ENCODE measurements at places on chromosomes 6 and 20.
A peak's percentile ranks its signal among the peaks of the same experiment; 100 is the strongest.

DNA sequence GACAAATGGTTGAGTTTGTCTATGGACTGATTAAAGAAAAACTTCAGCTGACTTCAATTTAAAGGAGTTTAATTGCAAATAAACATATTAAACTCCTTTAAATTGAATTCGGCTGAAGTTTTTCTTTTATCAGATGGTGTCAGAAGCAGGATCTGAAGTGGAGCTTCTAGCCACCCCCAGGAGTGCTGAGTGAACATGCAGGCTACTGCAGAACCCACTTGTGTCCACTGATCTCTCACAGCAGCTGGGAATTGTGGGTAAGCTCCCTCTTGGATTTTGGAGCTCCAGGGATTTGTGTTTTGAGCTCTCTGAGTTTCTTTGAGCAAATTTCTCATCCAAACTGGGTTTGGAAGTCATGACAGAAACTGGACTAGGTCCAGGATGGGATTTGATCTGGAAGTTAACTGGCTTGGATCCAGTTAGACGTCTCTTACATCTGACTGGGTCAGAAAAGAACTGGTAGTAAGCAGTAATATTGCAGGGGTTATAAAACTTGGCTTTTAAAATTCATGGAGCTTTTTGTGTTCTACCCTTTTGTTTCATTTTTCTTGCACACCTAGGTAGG, 95.8 kb upstream of the UST start:
- DNase-seq, result no peak

DNA sequence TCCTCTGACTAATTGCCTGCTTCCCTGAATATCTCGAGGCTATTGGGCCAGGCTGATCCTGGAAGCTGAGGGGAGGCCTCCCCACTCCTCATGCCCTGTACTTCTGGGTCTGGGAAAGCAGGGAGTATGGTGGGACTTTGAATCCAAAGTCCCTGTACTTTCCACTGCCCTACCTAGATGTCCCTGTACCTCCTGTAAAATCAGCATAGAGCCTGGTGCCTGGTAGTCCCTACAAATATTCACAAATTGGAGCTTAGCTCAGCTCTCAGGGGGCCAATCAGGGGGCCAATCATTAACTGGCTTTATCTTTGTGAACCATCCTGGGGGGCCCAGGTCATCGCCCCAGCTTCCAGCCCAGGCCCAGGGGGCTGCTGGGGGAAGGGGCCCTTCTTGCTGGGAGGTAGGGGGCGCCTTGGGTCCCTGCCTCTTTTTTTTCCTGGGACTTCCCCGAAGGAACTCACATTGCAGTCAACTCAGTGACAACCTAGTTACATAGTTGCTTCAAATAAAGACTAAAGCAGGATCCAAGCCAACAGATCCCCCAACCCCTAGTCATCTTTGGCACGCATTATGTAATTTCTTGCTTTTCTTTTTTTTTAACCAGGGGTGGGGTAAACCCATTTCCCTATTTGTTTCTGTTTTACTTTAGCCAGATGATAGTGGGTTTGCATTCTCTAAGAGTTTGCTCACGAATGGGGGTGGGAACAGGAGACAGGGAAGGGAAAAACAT, 6.9 kb upstream of the VEGFA start:
- no peak for DNase-seq

DNA sequence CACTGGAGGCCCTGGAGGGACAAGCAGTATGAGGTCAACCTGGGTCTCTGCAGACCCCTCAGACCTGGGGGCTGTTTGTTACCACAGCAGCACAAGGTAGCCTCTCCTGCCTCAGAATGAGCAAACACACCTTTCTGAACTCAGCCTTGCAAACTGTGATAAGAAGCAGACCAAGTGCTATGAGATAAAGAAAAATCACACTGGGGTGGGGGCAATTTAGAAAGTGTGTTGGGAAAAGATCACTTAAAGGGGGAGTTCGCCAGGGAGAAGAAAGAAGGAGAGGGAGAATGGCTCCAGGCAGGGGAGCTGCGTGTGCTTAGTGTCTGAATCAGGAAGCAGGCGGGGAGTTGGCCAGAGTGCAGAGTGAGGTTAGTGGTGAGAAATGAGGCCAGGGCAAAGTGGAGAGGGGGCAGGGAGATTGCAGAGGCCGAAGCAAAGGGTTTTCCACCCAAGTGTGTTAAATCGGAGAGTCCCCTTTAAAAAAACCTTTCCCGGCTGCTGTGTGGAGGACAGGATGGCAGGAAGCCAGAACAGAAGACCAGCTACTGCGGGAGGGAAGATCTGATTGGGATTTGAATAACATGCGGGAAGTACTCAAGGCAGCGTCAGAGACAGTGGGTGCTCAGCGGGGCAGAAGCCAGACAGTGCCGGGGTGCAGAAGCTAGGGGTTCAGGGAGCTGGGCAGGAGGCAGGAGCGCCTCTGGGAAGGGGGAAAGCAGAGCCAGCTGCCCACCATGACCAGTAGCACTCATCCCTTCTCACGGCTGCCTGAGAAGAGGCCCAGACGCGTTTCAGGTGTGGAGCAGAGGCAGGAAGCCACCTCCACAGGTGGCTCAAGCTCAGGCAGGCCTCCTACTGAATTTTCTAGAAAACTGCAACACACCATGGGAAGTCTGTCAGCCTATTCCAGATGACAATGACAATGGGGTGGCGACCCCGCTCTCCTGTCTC, 9.0 kb downstream of the ADA start:
- no peak for DNase-seq

DNA sequence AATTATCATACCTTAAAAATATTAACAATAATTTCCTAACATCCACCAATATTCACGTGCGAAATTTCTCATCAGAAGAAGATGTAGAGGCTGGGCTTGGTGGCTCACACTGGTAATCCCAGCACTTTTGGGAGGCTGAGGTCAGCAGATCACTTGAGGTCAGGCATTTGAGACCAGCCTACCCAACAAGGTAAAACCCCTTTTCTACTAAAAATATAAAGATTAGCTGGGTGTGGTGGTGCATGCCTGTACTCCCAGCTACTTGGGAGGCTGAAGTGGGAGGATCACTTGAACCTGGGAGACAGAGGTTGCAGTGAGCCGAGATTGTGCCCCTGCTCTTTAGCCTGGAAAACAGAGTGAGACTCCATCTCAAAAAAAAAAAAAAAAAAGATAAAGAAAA, 36.1 kb upstream of the JAG1 start:
- no peak for DNase-seq

GRCh38 chr20:63699466-63700198, 3.2 kb downstream of the TNFRSF6B start:
- no peak for DNase-seq

- DNase-seq, result no peak
Measured at GRCh38 chr6:28729501-28730402, 194.0 kb downstream of the TRIM27 start.

- no peak for DNase-seq
Measured at GRCh38 chr6:16103722-16104121, 25.2 kb upstream of the MYLIP start.

- DNase-seq, result no peak
Measured at GRCh38 chr6:165872311-165872710, 209.3 kb upstream of the PDE10A start.

GRCh38 chr20:59153355-59153681, 10.3 kb upstream of the ZNF831 start:
- DNase-seq, result no peak

DNA sequence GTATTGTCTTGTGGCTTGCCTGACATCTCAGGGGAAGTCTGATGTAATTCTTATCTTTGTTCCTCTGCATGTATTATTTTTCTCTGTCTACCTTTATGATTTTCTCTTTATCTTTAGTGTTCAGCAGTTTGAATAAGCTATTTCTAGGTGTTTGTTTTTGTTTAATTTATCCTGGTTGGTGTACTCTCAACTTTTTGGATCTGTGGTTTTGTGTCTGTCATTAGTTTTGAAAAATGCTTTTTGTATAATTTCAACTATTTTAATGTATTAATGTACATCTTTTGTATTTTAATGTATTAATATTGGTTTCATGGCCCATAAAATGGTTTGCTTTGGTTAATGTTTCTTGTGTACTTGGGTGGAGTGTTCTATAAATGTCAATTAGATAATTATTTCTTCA, 15.9 kb upstream of the APCDD1L start:
- DNase-seq, result no peak

DNA sequence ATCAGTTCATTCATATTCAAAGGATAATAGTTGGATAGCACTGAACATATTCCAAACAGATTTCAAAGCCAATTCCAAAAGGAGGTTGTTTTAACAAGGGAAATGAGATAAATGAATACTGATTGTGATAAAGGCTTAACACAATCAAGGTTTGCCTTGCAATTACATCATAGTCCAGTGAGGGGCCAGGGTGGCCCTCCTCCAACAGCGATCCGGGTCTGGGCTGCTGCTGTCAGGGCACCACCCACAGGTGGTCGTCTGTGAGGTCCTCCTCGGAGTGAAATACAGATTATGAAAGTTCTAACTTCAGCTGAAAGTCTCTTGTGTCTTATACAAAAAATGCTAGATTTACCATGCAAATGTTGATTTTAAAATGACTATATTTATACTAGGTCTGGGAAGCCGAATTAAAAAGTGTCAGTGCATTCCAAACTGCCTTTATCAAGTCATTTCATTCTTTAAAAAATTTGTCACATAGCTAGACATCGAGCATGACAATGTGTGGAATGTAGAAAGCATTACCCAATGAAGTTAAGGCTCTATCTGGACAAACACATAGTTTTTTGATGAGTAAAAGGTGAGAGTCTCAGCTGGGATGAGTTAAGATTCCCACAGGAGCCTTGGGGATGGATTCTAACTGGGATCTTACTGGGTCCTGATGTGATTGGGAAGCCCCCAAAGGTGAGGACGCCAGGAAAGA, 65.9 kb upstream of the SLC22A23 start:
- no peak for DNase-seq

- DNase-seq, result no peak
Measured at GRCh38 chr20:38017959-38018358, 15.3 kb downstream of the TTI1 start.

- DNase-seq, result no peak
Measured at GRCh38 chr6:98976674-98977385, 29.1 kb upstream of the FBXL4 start.

GRCh38 chr6:35203152-35203670, 10.5 kb upstream of the SCUBE3 start:
- DNase-seq, result no peak

- no peak for DNase-seq
Measured at GRCh38 chr20:10170261-10170660, 48.4 kb upstream of the SNAP25 start.

- no peak for DNase-seq
Measured at GRCh38 chr20:31705598-31706597, 16.8 kb downstream of the BCL2L1 start.

DNA sequence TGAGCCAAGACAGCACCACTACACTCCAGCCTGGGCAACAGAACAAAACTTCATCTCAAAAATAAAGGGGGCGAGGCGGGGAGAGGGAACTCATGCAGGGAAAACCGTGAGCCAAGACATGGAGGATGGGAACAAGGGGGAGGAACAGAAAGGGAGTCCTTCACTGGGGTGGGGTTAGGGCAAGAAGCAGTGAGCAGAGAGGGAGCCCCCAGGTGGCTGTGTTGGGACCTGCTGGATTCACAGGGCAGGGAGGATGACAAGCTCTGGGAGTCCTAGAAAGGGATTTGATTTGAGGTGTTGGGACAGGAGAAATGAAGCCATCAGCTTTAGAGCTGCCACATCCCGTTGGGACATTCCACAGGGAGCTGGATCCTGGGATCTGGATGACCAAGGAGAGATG, 90.6 kb upstream of the TOP1 start:
- DNase-seq, result no peak

- DNase-seq, result no peak
Measured at GRCh38 chr6:151763938-151764680, 43.4 kb upstream of the ESR1 start.

DNA sequence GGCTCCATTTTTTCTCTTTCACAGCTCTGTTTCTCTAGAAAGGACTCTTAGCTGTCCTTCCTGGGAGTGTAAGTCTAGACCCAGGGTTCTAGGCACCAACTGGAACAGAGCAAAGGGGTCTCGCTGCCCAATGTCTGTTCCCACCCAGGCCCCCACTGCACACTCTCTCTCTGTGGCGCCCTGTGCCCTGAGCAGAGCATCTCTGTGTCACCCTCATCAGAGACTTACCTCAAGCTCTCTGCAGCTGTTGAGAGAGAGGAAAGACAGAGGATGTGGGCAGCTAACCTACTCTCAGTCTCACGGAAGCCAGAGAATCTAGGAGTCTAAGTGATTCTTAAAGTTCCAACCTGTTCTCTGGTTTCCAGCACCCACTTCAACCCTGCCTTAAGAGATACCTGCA, 9.5 kb downstream of the NCR2 start:
- DNase-seq, result no peak

GRCh38 chr20:61856626-61857413, 208.9 kb downstream of the TAF4 start:
- no peak for DNase-seq

GRCh38 chr20:35207950-35208611, 18.4 kb upstream of the MMP24 start:
- DNase-seq, result peak; percentile 30

GRCh38 chr6:38413102-38413800, 226.5 kb downstream of the BTBD9 start:
- DNase-seq, result no peak
